ENCODE measurements at places on chromosomes 7 and 10.

- no peak for DNase-seq
These were observed 65.5 kb downstream of the ASB13 start for GRCh38 chr10:5600908-5601307.

GRCh38 chr7:64307254-64308015 is 6.3 kb upstream of the ZNF736 start:
- peak; percentile 89 for DNase-seq

DNA sequence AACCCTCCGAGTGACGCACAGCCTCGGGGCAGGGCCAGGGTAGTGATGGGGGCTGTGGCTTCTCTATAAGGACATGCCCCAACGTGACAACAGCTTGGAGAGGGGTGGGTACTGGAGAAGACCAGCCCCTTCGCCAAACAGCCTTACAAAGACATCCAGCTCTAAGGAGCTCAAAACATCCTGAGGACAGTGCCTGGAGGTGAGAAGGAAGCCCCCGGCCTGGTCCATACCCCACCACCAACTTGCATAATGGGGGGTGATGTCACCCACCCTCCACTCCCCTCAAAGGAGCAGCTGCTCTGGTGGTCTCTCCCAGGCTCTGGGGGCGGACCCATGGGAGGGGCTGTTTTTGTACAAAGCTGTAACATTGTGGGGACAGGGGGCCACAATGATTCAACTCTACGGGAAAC is 15.1 kb downstream of the PRSS2 start:
- peak; percentile 57 for DNase-seq

GRCh38 chr7:93958216-93958615 is 36.7 kb downstream of the GNG11 start:
- DNase-seq: no peak

DNA sequence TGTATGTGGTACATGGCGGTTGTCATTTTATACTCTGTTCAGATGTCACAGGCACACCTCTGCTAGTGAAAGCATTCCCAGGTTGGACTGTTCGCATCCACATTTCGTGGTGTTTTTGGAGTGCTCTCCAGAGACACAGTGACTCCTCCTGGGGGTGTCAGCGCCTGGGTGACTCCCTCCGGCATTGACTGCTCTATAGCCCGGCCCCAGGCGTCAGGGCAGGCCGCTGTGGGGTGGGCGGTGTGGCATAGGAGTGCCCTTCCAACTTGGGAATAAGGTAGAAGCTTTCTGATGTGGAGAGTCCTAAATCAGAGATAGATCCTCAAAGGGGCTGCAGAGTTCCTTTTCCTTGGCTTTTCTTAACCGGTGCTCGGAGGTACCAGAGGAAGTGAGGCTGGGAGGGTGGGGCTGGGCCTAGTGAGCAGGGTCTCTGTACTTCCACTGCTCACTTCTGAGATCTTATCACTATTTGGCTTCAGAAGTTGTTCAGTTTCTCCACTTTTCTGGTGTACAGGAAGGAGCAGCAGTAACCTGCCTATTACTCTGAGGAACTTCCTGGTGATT is 32.3 kb downstream of the CCNY start:
- DNase-seq: no peak

- DNase-seq: no peak
These were observed 113.6 kb downstream of the OAT start for GRCh38 chr10:124305131-124305530.

DNA sequence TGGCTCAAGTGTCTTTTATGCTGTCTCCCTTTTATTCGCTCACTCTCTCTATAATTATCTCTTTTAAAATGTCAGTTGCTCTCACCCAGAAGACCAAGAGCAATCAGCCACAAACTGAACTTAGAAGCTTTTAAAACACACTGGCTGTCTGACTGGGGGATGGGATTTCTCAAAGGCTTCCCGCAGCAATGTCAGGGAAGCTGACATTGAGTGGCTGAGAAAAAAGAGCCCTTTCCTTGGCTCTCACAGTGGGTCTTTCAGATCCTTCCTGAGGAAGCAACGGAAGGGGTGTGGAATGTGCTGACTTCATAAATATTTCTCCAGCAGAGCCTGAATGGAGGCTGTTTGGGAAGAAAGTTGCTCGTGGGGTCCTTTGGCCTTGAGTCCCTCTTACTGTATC is 445.7 kb upstream of the C7orf33 start:
- no peak for DNase-seq

- DNase-seq: no peak
These were observed 159.8 kb downstream of the KIF20B start for GRCh38 chr10:89861199-89861573.

- DNase-seq: no peak
These were observed 22.6 kb upstream of the SIRT1 start for GRCh38 chr10:67861750-67862432.

- no peak for DNase-seq
These were observed 11.1 kb upstream of the PWWP2B start for GRCh38 chr10:132385721-132386418.

DNA sequence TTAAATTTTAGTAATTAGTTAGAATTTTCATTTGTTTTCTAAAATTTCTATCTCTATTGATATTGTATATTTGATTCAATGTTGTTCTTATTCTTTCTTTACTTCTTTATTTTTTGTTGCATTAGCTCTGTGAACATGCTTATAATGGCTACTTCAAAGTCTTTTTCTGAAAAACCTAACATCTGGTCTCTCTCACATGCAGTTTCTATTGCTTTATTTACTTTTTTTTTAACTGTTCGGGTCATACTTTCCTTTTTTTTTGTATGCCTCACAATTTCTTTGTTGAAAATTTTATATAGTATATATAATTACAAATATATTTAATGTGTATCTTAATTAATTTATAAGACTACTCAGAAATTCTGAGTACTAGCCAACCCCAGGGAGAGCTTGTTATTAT is 52.1 kb upstream of the PLXDC2 start:
- DNase-seq: no peak

DNA sequence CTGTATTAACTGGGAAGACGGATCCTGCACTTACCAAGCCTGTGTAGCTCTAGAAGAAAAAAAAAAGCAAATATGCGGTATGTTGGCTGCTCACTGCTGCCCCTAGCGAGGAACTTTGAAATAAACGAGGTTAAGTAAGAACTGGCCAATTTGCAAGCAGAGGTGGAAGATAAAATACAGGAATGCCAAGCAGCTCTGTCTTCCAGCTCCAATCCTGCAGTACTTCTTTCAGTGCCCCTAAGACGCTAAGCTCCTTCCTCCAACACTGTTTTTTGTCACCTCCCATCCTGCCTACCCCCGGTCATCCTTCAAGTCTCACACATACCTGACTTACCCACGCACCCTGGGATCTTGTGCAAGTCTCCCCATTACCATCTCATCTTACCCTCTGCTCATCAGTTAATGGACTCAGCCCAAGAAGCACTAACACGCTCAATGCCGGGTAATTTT is 809 bp downstream of the C10orf143 start:
- peak; percentile 41 for DNase-seq

GRCh38 chr10:102627736-102628293 is 16.5 kb upstream of the TRIM8 start:
- DNase-seq: no peak

- no peak for DNase-seq
These were observed 266.6 kb downstream of the ELFN1 start for GRCh38 chr7:1936531-1937251.

DNA sequence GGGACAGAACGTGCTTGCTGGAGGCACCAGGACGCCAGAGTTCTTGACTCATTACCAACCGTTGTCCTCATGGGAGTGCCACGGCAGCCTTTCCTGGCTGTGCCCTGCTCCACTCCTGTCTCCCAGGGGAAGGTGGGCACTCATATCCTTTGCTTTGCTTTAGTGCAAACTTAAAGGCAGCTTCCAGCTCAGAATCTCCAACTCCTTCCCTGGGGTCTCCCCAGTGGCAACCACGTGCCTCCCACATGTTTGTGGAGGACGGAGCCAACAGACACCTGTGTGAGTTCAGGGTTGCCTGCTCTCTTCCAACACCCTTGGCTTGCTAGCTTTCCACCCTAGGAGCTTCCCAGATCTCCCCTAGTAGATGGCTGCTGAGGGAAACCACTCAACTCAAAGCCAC is 52.0 kb upstream of the HMX3 start:
- no peak for DNase-seq

DNA sequence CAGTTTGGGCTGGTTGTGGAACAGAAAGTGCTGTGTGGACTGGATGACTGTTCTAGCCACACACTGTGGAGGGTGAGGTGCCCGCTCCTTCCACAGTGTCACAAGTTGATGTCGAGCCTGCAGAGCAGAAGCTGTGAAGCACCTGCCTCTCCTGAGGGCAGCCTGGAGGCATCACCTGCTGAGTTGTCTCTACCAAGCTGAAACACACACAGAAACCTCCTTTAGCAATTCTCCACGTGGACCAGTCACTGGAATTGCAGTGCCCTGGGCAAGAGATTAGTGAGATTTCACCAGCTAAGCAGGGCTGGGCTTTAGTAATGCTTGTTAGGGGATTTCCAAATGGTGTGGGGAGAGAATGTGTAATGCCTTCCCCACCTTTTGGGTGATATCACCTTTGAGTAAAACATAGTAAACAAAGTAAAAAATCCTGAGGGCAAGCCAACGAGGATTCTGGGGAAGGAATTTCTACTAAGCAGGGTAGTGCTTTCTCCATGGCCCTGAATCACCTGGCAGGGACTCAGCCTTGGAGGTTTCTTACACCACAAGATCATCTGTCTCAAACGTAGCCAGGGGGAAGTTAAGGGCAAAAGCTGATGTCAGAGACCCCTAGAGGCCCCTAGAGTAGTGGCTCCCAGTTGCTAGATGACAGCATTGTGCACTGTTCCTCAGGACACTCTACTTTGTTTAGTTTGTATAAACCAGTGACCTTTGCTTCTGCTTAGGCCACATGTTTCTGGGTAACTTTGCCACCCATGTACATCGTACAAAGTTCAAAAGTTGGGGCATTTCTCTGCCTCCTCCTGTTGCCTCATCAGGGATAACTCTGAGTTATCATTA is 233.1 kb upstream of the IGFBP3 start:
- no peak for DNase-seq

- DNase-seq: no peak
These were observed 21.8 kb upstream of the SLC26A3 start for GRCh38 chr7:107824858-107825257.
